ENCODE measurements at places on chromosomes 3 and 15. TPM values are rescaled to one million over a fixed set of nuclear protein-coding genes. Genes with fewer than 3 reads are reported as not detected.

GNAT1 gene
- not detected for total RNA-seq

DNA sequence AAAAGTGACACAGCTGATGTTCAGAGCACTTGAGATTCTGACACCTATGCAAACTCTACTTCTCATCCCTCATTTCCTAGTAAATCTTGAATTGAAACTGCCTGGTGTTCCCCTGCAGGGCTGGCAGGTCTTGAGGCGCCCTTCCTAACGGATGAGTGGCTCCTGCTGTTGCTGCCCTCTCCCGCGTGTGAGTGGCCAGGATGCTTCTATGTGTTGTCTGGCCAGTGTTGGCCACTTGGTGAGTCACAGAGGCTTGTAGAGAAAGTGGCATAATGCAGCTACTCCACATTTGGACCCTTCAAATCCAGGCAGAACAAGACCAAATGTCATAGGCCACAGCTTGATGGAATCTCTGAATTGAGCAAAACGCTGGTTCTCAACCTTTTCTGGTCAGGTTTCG, 63.6 kb downstream of the MOBP start:
- no peak for DNase-seq

- DNase-seq: no peak
Measured at GRCh38 chr3:121969631-121970030, 52.4 kb downstream of the ILDR1 start.

DNA sequence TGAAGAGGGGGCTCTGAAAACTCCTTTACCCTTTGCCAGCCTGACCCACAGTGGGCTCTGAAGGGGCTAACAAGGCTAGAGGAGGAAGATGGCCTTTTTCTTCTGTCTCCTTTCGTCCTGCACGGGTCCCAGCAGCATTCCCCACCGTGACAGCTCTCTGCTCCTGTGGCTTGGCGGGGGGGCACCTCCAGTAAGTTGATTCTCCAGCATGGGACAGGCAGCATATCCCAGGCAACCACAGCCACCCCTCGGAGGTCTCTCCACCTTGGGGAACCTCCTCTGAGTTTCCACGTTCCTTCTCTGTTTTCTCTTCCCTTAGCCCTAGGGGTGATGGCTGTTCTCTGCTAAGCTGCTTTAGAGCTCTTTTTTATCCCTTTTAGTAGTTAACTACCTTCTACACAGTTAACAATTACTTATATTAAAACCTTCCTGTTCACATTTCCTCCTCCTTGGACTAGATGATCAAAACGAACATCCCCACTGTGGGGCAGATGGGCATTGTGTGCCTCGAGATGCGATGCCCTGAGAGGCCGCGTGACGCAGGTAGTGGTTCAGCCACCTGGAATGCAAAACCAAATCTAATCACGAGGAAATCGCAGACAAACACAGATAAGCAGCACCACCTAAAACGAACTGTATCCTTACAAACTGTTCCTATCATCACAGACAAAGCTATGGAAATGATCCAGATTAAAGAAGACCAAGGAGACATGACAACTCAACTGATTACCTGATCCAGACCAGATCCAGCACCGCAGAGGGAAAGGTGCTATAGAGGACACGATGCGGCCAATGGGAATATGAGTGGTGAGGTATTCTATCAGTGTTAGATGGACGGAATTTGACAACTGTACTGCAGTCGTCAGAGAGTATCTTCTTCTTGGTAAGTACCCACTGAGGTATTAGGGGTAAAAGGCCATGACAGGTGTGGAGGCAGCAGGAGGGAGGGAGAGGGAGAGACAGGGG, 27.7 kb downstream of the TSPAN3 start:
- no peak for DNase-seq
